Inflammatory macrophage treated with lipopolysaccharide for 1 hour (primary cell): ENCODE measurements at places on chromosomes 6 and 20.

- no peak for DNase-seq
Measured at GRCh38 chr6:54801244-54801643, 45.3 kb upstream of the FAM83B start.

GRCh38 chr6:94401311-94401710 lies 982.0 kb upstream of the EPHA7 start:
- no peak for DNase-seq

DNA sequence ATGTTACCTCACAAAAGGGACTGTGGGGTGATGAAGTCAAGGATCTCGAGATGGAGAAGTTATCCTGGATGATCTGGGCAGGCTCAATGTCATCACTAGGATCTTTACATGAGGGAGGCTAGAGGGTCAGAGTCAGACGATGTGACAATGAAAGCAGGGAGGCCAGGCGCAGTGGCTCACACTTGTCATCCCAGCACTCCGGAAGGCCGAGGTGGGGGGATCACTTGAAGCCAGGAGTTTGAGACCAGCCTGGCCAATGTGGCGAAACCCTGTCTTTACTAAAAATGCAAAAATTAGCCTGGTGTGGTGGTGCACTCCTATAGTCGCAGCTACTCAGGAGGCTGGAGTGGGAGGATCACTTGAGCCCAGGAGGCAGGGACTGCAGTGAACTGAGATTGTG lies 68.8 kb downstream of the TTLL2 start:
- no peak for DNase-seq

- DNase-seq: no peak
Measured at GRCh38 chr20:17565169-17565845, 4.6 kb upstream of the DSTN start.

GRCh38 chr6:149421132-149421531 lies 21.1 kb downstream of the SUMO4 start:
- no peak for DNase-seq

DNA sequence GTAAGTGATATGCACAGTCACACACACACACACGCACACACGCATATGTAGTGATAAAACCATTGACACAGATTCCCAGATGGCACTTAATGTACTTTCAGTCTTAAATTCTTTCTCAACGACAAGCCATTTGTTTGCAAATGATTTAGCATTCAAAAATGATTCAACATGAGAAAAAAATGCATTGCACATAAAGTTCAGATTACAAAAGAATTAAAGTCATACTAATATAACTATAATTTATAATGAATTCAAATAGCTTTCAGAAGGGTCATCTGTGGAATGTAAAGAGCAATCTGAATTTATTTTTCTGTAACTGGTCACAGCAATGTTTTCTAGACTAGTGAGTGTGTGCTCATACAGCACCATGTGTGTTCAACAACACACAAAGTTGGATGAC lies 521.6 kb upstream of the ZNF337 start:
- no peak for DNase-seq

- no peak for DNase-seq
Measured at GRCh38 chr6:46203391-46204177, 32.8 kb upstream of the ENPP5 start.

DNA sequence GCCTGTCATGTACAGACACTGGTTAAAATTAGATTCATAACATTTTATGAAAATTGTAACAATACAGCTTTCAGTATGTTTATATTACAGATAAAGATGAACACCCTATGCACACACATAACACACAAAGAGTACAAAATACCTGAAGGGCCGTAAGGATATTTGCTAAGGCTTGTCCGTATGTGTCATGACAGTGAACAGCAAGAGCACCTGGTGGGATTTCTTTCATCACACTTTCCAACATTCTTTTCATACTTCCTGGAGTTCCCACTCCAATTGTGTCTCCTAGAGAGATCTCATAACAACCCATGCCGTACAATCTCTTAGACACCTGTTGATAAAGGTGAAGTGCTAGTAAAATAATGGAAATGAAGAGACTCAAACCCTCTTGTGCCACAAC lies 83.7 kb downstream of the HMGCLL1 start:
- DNase-seq: no peak

DNA sequence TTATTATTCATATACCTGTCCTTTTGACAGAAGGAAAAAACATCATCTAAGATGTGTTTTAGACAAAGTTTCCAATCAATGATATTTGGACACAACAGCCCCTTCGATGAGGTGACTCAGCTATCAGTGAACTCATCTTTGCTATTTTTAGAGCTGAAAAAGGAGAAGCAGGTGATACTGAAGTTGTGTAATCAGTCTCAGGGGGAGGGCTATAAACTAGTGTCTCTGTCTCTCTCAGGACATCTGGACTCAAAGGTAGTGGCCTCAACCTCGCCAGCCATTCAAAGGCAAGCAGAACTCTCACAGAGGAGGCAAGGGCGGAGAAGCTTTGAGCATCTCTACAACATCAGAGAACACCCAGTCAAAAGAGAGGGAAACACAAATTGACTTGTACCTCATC lies 135.4 kb downstream of the BFSP1 start:
- no peak for DNase-seq

- no peak for DNase-seq
Measured at GRCh38 chr6:168208854-168209253, 110.7 kb downstream of the DACT2 start.

GRCh38 chr6:138264372-138264880 lies 46.1 kb upstream of the PBOV1 start:
- peak; percentile 1 for DNase-seq

DNA sequence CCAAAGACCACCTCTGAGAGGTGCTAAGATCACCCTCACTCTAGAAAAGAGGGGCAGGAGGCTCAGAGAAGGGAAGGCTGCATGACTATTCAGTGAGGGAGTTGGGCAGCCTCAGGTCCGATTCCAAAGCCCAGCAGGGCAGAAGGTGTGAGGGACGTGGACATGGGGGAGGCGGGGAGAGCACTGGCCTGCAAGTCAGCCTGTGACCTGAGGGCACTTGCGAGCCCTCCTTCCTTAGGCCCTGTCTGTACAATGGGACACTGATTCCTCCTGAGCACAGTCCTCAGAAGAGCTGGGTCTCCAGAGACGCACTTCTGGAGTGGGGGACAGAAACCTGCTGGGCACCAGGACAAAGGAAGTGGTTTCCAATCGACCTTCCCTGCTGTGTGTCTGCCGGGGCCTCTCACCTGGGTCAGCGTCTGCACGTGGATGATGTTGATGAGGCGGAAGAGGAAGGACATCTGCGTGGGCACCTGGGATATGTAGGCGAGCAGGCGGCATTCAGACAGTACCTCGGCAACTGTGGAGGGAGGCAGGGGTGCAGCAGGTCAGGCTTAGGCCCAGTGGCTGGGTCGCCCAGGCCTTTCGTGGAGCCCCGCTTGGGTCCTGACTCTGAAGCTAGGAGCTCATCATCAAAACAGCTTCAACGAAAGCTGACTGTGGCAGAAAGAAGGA lies 48.5 kb downstream of the MYH7B start:
- DNase-seq: no peak

GRCh38 chr20:50292591-50293283 lies 102.1 kb downstream of the CEBPB start:
- peak; percentile 94 for DNase-seq

GRCh38 chr6:39669973-39670342 lies 55.2 kb downstream of the KIF6 start:
- no peak for DNase-seq

DNA sequence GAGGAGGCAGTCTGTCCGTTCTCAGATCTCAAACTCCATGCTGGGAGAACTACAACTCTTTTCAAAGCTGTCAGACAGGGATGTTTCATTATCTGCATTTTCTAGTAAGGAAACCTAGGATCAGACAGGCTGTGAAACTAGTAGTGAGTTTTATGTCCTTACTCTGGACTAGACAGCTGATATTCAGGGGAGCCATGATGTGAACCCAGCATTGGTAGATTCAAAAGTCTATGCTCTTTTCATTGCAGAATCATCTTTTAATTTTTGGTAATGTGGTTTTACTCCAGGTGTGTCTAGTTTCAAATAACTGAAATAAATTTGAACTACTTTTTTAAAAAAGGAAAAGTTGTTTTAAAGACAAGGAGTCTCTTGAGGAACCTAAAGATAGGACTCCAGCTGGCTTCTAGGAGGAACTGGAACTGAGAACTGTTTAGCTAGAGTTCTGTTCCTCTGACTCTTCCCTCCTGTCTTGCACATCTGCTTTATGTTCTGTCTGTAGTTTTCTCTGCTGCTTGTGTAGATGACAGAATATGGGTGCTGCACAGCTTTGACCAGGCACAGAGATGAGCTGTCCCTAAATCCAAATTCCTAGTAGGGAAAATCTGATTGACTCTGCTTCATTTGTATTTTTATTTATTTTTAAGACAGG lies 27.8 kb upstream of the RNF144B start:
- peak; percentile 51 for DNase-seq

DNA sequence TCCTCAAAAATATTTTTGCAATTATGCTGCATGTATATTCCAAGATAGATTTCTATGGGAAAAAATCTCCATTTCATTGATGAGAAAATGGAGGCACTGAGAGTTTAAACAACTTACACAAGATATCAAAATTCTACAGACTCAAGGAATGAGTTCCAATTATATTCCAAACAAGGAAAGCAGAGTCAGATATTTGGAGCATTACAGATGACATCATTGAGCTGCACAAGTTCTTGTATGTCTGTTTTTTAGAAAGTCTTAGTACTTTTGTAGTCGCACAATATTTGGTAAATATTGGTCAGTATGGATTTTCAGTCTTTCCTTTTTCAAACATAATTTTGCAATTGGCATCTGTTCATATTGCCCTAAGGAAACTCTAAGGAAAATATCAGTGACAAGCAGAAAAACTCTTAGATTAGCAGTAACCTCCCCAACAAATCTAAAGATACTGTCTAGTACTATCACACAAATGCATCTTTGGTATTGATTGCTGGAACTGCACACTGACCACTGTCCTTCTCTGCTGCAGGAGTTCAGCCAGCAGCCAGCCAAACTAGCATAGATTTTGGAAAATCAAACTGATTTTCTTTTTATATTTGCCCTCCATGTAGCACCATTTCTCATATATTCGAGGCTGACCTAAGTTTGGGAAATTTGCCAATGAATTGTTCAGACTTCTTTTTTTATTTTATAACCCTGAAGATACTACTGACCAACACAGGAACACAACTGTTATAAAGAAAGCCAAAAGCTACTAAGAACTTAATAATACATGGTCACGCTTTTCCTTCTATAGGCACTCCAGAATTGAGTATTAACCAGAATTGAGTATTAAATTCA lies 51.7 kb upstream of the TBX18 start:
- DNase-seq: no peak

DNA sequence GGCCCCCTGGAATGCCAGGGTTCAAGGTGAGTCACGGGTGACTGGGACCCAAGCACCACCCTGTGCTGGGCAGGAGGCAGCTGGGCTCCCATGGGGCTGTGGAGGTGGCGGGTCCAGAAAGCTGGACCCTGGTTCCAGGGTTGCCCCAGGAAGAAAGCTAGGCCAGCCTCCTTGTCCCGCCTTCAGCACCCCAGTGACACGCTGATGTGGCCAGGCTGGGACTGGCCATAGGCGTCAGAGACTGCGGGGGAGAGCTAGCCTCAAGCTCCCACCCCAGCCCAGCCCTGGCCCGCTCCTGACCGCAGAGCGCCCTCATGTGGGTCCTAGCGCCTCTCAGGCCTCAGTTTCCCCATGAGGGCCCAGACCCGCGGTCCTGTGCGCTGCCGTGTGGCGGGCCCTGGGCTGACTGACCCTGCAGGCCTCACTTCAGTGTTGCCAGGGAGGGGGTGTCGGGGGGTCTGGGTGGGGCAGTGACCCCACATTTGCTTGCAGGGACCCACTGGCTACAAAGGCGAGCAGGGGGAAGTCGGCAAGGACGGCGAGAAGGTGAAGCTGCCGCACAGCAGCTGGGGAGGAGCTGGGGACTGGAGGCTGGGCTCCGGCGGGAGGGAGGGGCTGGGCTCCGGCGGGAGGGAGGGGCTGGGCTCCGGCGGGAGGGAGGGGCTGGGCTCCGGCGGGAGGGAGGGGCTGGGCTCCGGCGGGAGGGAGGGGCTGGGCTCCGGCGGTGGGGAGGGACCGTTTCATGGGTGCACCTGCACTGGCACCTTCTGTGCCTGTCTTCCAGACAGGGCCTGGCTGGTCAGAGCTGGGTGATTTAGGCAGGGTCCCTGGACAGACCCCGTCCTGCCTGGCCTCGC lies 7.9 kb downstream of the COL9A3 start:
- no peak for DNase-seq

DNA sequence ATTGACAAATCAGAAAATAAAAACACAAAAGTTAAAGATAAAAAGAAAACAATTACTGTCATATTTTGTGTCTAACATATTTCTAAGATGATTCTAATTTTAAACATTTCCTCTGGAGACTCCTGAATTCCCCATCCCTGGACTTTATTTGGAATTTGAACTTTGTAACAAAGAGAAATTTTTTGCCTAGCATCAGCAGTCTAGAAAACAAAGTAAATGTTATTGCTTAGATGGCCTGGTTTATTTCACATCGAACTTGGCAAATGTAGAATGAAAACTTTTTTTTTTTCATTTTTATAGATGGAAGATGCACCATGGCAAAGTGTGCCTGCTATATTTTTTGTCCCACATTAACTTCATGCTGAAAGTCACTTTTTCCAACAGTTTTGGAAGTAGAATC lies 159.1 kb downstream of the TBX18 start:
- DNase-seq: no peak

- DNase-seq: no peak
Measured at GRCh38 chr6:80523531-80523997, 417.1 kb downstream of the BCKDHB start.

- no peak for DNase-seq
Measured at GRCh38 chr20:3814928-3815495, 5.3 kb upstream of the AP5S1 start.

GRCh38 chr6:83847179-83847578 lies 6.0 kb upstream of the RIPPLY2 start:
- DNase-seq: no peak

DNA sequence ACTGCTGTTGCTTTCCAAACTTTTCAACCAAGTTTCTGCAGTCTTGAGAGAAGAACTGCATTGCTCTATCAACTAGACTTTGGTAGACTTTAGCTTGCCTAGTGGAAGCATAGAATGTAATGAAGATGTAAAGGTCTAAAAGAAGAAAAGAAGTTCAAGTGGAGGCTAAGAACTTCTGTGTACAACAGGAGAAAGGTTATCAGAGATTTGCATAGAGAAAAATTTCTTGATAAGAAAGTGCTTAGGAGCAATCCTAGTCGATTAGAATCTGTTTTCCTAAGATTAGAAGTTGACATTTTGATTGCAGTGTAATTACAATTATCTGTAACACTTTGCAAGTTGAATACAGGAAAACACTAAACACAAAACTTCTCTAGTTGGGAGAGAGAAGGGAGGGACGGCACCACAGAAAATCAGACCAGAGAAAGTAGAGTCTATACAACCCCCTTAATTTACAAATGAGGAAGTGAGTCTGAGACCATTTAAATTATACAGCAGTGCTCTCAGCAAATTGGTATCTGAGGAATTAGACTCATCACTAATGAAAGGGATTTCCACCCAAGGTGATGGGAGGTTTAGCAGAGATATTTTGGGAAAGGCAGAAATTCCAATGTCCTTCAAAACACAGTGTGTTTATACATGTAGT lies 194.3 kb upstream of the MARCKS start:
- no peak for DNase-seq

- no peak for DNase-seq
Measured at GRCh38 chr6:14443629-14444268, 326.2 kb downstream of the CD83 start.

- DNase-seq: no peak
Measured at GRCh38 chr6:11689847-11690246, 88.8 kb downstream of the ADTRP start.

- no peak for DNase-seq
Measured at GRCh38 chr20:32626859-32627636, 41.9 kb upstream of the NOL4L start.

GRCh38 chr20:52814371-52814770 lies 157.8 kb upstream of the TSHZ2 start:
- DNase-seq: no peak
